Fibroblast of skin of left quadriceps (primary cell): ENCODE measurements at places on chromosomes 11 and 22.

GRCh38 chr11:44592125-44592940 lies 26.9 kb downstream of the CD82 start:
- DNase-seq: no peak

DNA sequence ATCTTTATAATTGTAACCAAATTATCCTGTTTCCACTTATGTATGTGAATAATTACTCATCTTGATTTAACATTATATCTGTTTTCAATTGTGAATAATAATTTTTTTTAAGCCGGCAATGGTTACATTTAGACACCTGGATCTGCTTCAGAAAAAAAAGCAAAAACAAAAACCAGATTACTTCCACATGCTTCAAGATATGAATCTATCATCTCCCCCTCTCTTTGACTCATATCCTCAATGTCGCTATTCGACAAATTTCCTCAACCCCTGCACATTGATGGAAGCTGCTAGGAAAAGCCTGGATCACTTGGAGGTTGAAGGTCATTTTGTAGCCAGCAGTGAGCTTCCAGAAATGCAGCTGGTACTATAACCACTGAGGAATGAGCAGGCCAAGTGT lies 42.7 kb downstream of the SLC1A2 start:
- DNase-seq: peak; percentile 78

DNA sequence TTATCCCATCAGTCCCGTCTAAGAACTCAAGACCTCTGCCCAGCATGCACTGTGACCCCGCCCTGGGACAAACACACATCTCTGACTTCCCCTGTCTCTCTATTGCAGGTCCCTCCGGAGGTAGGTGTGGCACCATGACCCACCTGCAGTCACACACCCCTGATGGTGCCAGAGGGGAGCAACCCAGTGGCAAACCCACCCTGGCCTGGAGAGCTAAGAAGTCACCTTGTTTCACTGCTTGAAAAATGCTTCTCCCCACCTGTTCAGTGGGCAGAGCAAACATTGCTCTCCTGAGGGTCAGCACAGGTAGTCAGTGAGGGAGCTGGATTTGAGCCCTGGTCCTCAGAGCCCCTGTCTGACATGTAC lies 23.9 kb downstream of the CAPN1 start:
- no peak for DNase-seq

GRCh38 chr11:46930089-46930488 lies 6.5 kb upstream of the CSTPP1 start:
- DNase-seq: no peak

DNA sequence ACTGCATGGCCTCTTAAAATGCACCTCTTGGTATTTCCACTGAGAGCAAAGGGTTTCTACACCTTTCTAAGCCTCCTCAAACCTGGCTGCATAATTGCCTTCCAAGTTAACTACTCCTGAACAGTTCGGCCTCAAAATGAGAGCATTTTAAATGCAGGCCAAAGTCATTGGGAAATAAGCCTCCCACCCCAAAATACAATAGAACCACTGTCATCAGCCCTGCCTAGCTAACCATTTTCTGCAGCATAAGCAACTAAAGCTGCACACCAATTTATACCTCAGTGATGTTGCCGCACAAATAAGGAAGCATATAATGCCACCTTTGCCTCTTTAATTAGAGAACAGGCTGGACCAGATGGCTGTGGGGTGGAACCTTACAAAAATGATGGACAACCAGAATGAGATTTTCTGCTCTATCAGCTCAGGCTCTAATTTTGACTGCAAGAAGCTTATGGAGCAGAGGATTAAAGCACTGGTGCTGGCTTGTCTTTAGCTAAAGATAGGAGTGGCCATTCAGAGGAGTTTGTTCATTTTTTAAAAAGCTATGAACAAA lies 4.3 kb downstream of the TOB2 start:
- DNase-seq: no peak

DNA sequence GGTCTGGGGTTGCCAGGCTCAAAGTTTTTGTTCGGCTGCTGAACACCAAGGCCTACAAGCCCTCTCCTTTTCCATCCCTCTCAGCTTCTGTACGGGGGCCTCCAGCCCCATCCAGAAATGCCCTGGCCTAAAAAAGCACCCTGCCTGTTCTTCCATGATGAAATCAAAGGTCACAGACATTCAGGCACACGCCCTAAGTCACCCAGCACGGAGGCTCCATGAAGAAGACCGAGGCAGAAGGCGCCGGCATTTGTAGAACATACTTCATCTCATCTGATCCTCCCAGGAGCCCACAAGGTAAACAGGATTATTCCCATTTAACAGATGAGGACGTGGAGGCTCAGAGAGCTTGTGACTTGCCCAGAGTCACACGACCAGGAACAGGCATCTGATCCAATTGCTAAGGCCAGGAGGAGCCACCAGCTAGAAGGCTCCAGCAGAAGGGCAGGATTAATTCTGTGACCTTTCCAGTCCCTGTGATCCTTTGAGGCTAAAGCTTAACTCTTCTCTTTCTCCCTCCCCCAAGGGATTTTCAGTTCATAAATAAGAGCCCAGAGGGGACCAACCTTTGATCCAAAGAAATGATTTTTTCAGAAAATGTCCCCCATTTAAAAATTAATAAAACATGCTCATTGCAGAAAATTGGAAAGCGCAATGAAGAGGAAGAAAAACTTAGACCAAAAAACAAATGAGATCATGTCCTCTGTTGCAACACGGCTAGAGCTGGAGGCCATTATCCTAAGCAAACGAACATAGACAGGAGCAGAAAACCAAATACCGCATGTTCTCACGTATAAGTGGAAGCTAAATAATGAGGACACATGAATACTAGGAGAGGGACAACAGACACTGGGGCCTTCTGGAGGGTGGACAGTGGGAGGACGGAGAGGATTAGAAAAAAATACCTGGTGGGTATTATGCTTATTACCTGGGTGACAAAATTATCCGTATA lies 38.7 kb downstream of the CYTH4 start:
- DNase-seq: no peak

GRCh38 chr22:40220316-40221054 lies 42.8 kb downstream of the TNRC6B start:
- DNase-seq: no peak

GRCh38 chr11:115185507-115185906 lies 318.7 kb downstream of the CADM1 start:
- no peak for DNase-seq

DNA sequence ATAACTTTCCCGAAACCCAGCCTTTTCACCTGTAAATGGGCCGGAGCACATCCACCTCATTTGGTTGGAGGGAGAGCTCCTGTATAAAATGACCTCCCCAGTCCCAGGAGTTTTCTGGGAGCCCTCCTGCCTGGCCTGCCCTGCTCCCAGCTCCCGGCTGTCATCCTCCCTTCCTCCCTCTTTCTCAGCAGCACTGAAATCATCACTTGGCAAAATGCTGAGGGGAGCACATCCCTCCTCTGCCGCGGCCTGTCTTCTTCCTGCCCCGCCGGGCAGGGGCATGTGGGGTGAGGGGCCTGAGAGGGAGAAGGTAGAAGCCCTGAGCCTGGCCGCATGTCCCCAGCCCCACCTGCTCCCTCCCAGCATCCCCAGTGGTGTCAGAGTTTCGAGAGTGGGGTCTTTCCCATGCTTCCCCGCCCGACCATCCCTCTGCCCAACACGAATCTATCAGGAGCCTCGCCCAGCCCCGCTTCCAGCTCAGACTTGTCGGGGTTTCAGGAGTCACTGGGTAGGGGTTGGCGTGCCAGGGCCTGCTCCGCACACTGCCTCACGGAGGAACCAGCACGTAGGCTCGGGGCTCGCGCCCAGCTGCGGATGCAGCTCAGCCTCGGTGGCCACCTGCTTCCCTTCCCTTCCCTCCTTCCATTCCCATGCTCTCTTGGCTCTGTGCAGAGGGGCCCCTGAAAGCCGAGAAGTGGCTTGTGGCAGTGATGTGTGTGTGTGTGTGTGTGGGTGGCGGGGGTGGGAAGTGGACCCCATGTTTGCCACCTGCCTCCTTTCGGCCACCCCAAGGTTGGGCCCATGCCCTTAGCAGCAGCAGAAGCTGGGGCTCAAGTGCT lies 37.1 kb downstream of the NECTIN1 start:
- no peak for DNase-seq

DNA sequence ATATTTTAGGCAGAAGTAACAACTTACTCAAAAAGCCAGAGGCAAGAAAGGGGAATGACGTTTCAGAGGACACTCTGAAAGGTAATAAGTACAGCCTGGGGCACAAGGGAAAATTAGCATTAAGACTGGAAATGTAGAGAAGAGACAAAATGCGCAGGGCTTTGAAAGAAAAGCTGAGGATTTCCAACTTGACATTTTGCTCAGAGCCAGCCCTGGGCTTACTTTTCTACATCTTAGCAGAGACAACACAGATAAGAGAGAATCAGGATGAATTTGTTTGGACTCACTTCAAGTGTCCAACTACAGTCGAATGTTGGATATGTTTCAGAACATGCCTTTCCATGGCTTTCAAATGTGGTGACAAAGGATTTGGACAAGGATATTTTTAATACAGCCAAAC lies 808.9 kb upstream of the LUZP2 start:
- DNase-seq: no peak

- DNase-seq: peak; percentile 5
These were observed 613.5 kb upstream of the CCDC179 start for GRCh38 chr11:23473782-23474181.

GRCh38 chr22:21680830-21681565 lies 15.2 kb downstream of the PPIL2 start:
- no peak for DNase-seq

GRCh38 chr22:36274531-36274930 lies 21.6 kb downstream of the APOL1 start:
- DNase-seq: no peak

DNA sequence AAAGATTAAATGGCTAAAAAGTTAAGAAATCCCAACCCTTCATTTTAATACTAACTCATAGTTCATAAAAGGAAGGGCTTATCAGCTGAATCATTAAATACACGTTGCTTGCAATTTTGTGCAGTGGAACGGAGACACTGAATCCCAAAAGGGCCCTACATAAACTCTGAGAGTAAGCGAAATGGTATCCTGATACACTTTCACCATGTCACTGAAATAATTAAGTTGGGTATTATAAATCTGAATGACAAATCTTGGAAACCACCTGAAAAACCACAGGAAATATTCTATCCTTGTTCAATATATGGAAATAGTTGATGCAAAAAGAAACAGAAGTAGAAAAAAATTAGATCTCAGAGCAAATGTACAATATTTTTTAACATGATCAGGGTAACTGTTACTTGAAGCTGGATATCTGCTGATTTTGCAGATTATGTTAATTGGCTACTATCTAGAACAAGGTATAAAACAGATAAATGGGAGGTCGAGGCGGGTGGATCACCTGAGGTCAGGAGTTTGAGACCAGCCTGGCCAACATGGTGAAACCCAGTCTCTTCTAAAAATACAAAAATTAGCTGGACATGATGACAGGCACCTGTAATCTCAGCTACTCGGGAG lies 55.1 kb downstream of the MAML2 start:
- DNase-seq: no peak

- no peak for DNase-seq
These were observed 125.4 kb upstream of the ARHGAP20 start for GRCh38 chr11:110837603-110838002.
